Stimulated activated CD4-positive, alpha-beta T cell treated with anti-CD3 and anti-CD28 coated beads, Interleukin-2, amount 100 ng/mL, for 24 hours (primary cell): ENCODE measurements at places on chromosomes 7 and 10.

DNA sequence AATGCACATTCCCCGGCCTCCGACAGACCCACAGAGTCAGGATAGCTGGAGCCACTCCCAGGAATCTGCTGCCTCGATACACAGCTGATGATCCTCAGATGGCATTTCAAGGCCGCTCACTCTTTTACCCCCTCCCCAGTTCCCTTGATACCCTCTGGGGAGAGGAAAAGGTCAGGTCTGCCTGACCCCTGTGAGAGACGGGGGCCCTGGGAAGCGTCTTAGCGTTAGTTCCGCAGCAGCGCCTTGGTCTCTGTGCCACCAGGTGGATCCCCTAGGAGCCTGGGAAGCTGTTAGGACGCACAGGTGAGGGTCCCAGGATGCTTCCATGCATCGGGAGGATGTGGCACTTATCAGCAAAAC is 420.5 kb upstream of the FOXK1 start:
- no peak for DNase-seq

- no peak for DNase-seq
These were observed 33.2 kb downstream of the WBP1L start for GRCh38 chr10:102776779-102777456.

GRCh38 chr7:107684287-107684686 is 23.7 kb downstream of the SLC26A4 start:
- no peak for DNase-seq

DNA sequence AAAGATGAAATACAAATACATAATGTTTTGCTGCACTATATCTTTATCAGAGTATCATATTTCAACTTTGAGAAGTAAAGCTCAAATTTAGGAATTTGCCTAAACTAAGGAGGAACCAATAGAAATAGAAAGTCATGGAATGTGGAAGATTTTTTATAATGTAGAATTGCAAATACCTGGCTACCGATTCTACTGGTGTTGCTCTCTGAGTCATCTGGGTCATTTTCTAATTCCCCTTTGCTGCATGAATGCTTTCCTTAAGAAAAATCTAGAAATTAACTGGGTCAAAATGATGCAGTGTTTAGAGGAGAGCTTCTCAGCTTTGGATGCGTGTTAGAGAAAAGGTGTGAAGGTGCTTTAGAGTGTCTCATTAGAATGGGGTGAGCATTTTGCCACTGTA is 568.9 kb upstream of the ANKRD30A start:
- no peak for DNase-seq

GRCh38 chr7:116652793-116653192 is 19.2 kb upstream of the MET start:
- no peak for DNase-seq

GRCh38 chr10:116646502-116646901 is 25.7 kb downstream of the PNLIPRP2 start:
- DNase-seq, result no peak
